ENCODE measurements at places on chromosomes 5 and 9. TPM values are rescaled to one million over a fixed set of nuclear protein-coding genes. Genes with fewer than 3 reads are reported as not detected.

Gene CA9
- total RNA-seq = 0.86 TPM

Gene GNAQ
- total RNA-seq = 18.3 TPM

Gene ACOT12
- 0.17 TPM for total RNA-seq

Gene SLF1
- total RNA-seq = 1.3 TPM

Gene PCDHGA5
- 1.6 TPM for total RNA-seq

Gene GFI1B
- not detected for total RNA-seq

Gene NSUN2
- total RNA-seq = 32.2 TPM

Gene SLC46A2
- not detected for total RNA-seq

Gene ENHO
- total RNA-seq = 0.26 TPM

Gene GABRB2
- not detected for total RNA-seq

Gene HEMGN
- total RNA-seq = not detected

Gene PJA2
- 70.5 TPM for total RNA-seq

Gene PLAC8L1
- not detected for total RNA-seq

Gene LCN1
- total RNA-seq = not detected

Gene ADAMTS16
- not detected for total RNA-seq

Gene FOXD4
- total RNA-seq = 0.16 TPM

Gene PRRC2B
- 36.3 TPM for total RNA-seq

Gene DNM1
- total RNA-seq = 63.7 TPM

Gene CDC42SE2
- 13.7 TPM for total RNA-seq

Gene FXN
- total RNA-seq = 0.79 TPM

Gene ANKRD18B
- 2.3 TPM for total RNA-seq

Gene DAB2IP
- total RNA-seq = 4.4 TPM

Gene DOK3
- 1.1 TPM for total RNA-seq

Gene BTNL3
- not detected for total RNA-seq

Gene IL3
- total RNA-seq = not detected

Gene WDR38
- total RNA-seq = not detected

Gene TMEM215
- total RNA-seq = not detected

Gene BRINP1
- not detected for total RNA-seq

Gene GDA
- total RNA-seq = not detected

Gene PHF24
- 0.16 TPM for total RNA-seq

Gene C7
- total RNA-seq = 0.26 TPM

Gene LAMC3
- total RNA-seq = 0.09 TPM

Gene SEMA6A
- total RNA-seq = 0.16 TPM

Gene SOHLH1
- not detected for total RNA-seq

Gene GLRA1
- total RNA-seq = not detected

Gene THBS4
- 1.6 TPM for total RNA-seq

Gene FST
- 29.1 TPM for total RNA-seq

Gene ORM2
- total RNA-seq = not detected

Gene MEIKIN
- not detected for total RNA-seq
